ENCODE measurements at places on chromosomes 1 and 21.
A peak's percentile ranks its signal among the peaks of the same experiment; 100 is the strongest.

- DNase-seq = no peak
These were observed 118.2 kb downstream of the FOXD2 start for GRCh38 chr1:47555841-47556560.

DNA sequence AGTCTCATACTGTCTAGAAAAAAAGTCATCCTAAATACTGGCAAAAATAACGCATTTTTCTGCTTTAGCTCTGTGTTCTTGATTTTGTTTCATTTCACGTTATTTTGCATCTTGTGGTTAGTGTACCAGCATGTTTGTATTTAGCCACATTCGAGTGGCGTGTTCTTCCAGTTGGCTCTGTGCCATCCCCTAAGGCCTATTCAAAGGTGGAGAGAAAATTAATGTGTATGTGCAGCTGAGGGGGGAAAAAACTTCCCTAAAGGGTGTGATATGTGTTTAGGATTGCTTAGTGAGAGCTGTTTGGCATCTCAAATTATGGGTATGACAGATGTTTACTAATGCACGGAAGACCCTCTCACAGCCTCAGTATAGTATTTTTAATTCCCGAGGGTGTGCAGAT is 12.1 kb downstream of the DNAJC16 start:
- DNase-seq = no peak

DNA sequence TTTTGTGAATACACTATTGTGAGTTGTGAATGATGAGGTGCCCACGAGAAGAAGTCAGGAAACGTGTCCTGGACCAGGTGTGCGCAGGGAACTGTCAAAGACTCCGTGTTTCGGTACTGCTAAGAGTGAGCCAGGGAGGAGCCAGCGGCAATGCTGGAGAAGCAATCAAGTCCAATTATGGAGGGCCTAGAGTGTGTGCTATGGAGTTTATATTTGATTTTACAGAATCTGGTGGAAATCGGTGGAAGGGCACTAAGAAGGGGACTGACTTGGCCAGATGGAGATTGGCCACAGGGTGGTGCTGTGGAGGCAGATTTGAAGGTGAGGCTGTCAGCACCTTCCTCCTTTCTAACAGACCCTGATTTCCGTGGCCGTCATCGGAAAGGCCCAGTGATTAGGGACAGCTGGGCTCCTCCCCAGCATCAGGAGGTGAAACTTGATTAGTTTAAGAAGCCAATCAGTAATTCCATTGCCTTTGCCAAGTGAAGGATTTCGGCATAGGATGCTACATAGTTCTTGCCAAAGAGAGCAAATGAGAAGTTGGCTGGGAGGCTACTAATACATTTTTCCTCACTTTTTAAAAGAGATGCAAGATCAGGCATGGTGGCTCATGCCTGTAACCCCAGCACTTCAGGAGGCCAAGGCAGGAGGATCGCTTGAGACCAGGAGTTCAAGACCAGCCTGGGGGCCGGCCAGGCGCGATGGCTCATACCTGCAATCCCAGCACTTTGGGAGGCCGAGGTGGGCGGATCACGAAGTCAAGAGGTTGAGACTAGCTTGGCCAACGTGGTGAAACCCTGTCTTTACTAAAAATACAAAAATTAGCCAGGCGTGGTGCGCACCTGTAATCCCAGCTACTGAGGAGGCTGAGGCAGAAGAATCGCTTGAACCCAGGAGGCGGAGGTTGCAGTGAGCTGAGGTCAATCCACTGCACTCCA is 7.0 kb downstream of the PTCH2 start:
- peak; percentile 90 for DNase-seq

GRCh38 chr21:43602266-43603232 is 56.7 kb downstream of the HSF2BP start:
- DNase-seq = no peak

DNA sequence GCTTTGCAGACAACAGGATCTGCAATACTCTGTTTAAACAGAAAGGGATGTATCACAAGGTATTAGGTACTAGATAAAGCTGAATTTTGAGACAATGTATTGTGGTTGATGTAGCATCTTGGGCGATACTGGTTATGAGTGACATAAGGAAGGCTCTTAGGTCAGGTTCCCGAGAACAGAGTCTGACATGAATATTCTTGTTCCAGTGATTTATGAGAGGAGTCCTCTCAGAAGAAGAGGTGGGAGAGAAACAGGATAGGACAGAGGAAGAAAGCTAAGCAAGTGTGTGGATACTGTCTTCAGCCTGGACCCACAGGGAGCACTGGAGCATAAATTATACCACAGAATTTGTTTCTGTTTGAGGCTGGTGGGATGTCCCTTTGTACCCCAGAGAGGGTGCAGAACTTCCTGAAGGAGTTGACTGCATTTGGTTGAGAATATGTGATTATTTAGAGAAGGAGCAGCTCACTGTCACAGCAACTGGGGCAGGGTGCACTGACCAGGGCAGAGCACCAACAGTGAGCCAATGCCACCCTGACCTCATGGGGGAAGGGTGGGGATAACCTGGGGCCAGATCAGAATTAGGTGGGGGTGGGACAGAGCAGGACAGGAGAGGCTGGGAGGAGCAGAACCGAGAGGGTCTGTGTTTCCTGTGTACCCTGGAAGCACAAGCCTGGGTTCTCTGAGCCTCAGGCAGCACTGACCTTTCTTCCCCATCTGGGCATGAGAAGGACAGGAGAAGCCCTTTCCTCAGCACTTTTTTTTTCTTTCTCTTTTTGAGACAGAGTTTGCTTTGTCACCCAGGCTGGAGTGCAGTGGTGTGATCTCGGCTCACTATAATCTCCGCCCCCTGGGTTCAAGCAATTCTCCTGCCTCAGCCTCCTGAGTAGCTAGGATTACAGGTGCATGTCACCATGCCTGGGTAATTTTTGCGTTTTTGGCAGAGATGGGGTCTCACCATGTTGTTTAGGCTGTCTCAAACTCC is 36.3 kb upstream of the SLC6A9 start:
- DNase-seq = no peak

DNA sequence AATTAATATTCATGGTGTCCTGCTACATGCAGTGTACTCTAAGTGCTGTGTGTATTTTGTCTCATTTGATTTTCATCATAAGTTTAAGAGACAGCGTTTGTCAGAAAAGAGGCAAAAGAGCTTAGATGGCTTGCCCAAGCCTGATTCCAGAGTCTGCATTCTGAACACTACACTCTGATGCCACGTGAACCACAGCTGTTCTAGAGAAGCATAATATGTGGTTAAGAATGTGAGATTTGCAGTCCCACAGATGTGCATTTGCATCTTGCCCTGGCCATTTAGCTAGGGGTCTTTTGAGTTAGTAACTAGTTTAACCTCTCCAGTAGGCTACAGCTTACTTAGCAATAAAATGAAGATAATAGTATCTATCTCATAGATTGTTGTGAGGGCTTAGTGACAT is 9.2 kb upstream of the GADD45A start:
- peak; percentile 71 for DNase-seq

DNA sequence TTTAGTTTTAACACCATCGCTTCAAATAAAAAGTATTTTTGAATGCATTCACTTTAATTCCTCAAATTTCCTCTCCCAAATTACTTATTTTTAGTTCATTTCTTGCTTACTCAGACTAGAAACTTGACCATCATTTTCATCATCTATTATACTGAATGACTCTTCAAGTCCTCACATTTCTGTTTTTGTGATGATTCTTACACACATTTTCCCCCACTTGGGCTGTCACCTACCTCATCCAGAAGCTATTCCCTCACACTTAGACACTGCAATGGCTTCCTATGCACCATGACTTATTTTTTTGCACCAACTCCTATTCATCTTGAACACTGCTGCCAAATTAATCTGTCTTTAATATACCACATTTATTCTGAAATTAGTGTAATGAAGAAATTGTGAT is 239.6 kb upstream of the DUSP10 start:
- DNase-seq = no peak

DNA sequence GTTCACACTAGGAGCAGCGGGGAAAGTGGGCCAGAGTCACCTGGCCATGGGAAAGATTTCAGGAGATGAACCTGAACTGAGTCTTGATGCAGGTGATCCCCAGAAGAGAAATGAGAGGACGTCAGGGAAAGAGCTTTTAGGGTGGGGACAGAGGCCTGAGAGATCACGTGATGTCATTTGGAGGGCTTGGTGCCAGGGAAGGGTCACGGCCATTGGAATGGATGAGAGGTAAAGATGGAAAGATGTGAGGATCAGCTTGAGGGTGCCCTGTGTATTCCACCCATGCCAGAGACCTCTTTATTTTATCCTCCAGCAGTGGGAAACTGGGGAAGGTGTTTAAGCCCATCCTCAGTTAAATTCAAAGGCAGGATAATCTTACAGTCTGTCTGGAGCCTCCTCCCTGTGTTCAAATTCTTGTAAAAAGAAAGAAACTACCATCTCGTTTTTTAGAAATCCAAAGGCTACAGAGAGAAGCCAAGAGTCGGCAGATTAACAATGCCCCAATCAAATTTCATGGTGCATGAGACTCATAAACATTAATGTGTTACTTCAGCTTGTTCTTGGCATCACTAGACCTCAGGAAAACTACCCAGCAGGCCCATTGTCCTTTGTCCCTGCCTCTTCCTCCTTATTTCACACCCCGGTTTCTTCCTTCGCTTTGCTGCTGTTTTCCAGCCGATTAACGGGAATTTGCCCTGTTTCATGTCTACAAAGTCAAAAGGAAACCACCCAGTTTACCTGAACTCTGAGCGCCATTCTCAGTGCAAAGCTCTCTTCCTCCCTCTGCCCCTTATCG is 93.1 kb upstream of the LRRC8D start:
- no peak for DNase-seq

DNA sequence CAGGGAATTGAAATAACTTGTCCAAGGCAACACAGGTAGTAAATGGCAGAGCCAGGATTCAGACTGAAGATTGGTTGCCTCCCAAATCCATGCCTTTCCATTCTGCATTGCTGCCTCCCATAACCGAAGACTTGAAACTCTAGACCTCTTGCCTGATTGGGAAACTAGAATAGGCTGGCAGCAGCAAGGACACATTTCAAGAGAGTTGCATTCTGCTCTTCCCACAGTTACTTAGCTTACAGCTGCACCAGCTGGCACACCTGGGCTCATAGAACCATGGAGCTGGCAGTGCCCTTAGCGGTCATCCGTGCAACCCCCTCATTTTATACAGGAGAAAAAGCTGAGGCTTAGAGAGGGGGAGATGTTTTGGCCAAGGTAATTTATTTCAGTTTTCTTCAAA is 8.0 kb downstream of the TRNAU1AP start:
- no peak for DNase-seq

DNA sequence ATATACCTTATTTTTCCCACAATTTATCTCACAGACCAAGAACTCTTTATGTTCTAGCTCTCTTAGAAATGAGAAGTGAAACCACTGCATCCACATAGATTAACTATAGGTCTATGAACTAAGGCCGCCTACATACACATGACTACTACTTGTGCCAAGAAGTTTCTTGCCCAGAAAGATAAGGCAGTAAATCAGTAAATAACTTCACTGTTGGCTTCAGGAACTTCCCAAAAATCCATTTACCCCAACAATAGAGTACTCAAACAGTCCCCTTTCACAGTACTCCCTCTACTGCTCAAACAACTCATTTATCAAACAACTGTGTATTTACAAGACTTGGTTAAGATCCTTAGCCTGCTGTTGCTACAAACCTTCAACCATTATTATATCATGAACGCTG is 96.5 kb downstream of the NME7 start:
- DNase-seq = no peak

DNA sequence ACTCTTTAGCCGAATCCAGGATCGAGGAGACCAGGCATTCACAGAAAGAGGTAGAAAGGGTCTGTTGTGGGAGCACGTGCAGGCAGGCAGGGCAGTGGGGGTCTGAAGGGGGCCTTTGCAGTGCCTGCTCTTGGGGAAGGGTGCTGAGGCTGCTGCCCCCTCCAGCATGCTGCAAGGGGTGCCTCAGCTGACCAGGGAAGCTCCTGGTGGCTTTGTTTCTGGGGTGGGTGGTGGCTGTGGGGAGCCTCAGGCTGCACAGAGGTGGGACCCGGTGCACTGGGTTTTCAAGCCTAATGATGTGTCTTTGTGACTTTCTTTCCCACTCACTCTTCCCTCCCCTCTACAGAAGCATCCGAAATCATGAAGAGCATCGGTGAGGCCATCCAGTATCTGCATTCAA is 41.5 kb upstream of the IL19 start:
- DNase-seq = no peak

DNA sequence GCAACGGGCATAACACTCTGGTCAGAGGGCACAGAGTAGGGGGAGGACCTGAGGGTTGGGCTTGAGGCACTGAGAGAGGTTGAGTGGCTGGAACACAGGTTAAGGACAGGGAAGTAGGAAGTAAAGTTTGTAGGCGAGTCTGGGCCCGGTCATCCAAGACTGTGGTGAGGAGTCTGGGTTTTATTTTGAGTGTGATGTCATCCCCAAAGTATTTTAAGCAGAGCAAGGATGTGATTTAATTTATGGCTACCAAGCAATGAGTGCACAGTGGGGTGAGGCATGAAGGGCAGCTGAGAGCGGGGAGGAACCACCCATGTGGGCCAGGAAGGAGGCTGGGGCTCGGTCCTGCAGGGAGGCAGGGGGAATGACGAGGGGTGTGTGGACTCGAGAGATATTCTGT is 11.2 kb upstream of the VWA5B1 start:
- no peak for DNase-seq

DNA sequence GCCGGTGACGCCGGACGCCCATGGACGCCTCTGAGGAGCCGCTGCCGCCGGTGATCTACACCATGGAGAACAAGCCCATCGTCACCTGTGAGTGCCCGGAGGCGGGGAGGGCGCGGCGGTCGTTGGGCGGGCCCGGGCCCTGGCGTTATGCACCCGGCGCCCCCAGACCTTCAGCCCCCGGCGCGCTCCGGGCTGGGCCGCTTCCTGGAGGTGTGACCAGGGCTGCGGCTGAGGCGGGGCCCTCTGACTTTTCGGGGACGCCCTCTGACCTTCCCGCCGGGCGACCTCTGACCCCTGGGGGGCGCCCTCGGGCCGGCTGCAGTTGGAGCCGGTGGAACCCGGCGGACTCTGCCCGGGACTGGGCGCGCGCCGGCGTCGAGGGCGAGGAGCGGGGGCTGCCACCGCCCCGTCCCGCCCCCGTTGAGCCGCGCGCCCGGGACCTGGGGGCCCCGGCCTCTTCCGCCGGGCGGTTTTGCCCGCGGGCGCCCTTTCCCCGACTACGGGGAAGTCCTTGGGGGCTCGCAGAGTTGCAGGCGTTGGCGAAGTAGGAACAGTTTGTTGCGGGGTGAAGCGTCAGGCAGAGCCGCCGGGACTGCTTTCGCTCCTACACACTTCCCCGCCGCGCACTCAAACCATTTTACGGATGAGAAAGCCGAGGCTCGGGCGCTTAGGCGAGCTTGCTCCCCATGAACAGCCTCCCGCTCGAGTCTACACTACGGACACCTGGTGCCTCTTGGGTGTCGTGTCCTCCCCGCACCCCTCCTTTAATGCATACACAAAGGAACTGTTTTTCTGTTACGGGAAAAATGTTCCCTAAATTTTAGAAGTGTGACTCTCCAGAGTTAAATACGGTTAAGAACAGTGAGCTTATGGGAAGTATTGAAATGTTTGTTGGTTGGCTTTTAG is 618 bp downstream of the TRAPPC10 start:
- DNase-seq = peak; percentile 22
